ENCODE measurements at places on chromosomes 12 and 14.
A peak's percentile ranks its signal among the peaks of the same experiment; 100 is the strongest.

- no peak for DNase-seq
Observed at GRCh38 chr14:73717711-73718417, 3.7 kb upstream of the PNMA1 start.

- peak; percentile 99 for DNase-seq
Observed at GRCh38 chr14:55398679-55399078, 13.0 kb downstream of the ATG14 start.

- DNase-seq, result no peak
Observed at GRCh38 chr14:75315144-75315543, 36.5 kb downstream of the FOS start.

DNA sequence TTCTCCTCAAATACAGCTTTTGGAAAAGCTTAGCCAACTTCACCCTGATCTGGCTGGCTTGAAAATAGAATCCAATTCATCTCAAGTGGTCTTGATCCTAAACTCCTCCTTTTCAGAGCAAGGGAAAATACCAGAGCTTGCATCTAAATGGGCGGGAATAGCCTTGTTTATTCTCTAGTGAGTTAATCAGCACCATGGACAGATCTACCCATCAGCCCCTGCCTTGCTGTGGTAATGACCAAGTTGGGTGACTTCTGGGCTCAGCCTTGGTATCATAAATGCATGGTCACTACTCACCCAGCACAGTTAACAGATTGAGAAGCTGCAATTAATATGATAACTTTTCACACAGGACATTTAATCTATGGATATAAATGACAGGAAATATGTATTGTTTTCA is 196.6 kb downstream of the GLT1D1 start:
- no peak for DNase-seq

GRCh38 chr14:35385042-35385839 is 19.3 kb downstream of the NFKBIA start:
- DNase-seq, result peak; percentile 91

DNA sequence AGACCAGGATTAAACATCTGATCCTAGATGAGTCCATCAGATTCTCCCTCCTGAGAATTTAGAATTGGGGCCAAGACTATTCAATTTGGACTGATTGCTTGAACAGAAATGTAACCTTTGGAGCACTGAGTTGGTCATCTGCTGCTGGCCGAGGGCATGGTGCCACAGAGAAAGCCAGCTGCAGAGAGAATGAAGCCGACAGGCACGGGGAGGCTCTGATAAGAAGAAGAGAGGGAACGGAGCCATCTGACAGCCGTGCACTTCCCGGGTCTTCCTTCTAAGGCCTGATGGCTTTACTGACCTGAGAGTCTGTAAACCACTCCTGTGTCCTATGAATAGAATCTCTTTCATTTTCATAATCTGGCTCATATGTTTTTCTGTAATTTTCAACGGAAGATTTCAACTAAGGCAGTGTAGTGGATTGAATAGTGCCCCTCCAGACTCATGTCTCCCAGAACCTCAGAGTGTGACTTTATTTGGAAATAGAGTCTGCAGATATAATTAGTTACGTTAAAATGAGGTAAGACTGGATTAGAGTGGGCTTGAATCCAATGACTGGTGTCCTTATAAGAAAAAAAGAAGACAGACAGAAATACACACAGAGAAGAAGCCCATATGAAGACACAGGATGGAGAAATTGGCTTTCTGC is 39.1 kb upstream of the FRS2 start:
- DNase-seq, result no peak

DNA sequence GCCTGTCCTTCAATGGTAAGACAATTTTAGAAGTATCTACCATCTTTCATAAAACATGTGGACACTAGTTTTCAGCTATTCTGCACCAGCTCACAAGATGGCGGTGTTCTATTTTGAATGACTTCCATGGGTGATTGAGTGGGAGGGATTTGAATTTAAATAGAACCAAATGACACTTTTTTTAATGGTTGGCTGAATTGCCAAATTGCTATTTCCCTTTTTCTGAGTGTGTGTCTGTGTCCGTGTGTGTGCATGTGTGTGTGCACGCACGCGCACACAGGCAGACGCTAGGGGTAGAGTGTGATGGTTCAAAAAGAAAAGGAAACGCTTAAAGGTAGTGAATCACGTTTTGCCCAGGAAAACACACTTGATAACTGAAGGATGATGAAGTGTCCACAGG is 362.6 kb downstream of the DAD1 start:
- peak; percentile 28 for DNase-seq

DNA sequence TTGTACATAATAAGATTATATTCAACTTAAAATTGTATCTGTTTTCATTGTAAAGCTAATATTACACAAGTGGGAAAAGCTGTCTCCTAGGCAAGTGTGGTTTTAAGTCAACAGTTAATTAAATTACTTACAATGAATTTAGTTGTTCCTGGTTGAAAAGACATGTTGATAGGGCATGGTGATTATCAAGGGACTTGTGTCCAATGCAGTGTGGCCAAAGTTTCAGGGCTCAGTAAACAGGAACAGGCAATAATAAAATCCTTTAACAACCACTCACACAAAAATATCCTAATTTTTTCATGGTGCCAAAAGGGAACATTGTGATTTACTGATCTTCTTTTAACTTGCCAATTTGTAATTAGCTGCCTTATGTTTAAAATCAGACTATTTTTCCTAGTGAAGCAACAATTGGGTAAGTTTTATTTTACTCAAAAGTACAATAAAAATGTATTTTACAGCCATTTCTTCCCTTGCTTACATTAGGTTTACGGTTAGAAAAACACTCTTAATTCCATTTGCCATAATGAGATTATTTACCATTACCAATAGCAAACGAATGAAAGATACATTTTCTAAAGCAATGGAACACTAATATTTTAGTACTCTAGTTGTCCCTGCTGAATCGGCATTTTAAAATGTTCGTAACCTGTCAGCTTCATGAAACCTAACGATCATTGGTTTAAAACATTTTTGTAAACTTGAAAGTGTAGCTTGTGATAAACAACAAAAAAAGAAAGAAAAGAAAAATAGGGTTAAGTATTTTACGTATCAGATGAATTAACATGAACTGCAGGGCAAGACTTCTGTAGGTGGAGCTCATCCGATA is 1.8 kb upstream of the WNK1 start:
- peak; percentile 43 for DNase-seq

GRCh38 chr12:3613641-3614395 is 122.8 kb downstream of the PRMT8 start:
- DNase-seq, result no peak

DNA sequence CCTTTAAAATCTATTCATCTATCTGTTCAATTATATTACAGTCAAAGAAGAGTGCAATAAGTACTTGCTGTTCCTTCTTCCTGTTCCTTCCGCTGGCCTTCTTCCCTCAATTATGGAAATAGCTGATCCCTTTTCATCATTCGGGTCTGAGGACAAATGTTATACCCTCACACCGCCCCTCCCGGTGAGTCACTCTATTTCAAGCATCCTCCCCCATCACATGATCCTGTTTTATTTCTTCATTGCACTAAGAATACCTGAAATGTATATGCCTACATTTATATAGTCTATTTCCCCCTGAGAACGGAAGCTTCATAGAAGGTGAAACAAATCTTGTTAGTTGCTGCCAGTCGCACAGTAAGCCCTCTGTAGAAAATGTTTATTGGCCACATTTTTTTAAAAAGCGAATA is 2.5 kb downstream of the SLC38A1 start:
- DNase-seq, result peak; percentile 48

GRCh38 chr12:92905258-92905810 is 23.8 kb downstream of the EEA1 start:
- DNase-seq, result no peak

DNA sequence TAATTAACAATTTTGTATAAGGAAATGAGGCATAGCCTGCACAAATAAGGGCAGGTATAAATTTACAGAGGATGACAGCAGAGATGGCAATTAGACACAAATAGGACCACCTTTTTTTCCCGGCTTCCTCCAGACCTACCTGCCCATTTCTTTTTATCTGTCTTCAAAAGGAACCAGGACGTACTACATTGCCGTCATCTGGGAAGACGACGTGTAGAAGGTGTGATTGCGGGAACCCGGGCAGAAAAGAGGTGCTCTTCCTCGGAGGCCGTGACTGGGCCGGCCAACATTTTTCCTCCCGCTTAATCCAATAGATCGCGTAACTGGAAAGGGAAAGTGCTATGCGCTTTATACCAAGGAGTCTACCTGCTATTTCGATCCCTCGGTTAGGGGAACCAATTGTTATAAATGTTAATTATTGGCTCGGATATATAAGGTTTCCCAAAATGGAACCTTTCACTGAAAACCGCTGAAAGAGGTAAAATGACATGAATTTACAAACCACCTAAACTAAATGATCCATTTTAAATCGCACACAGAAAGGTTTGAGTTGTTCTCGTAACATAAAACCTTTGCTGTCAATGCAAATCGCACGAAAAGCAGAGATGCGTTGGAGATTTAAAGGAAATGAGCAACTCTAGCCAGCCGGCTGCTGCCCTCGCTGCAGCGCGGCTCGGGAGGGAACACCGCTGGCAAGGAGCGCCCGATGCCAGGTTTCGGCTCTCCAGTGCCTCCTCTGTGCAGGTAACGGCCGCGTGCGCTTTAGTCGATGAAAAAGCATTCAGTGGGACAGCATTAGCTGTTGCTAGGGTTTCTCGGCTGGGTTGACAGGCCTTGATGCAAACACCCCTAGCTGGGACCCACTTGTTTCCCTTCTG is 2.8 kb upstream of the SIX1 start:
- no peak for DNase-seq

GRCh38 chr12:119365451-119365850 is 30.9 kb downstream of the CCDC60 start:
- DNase-seq, result no peak

GRCh38 chr12:129552996-129553750 is 350.7 kb downstream of the TMEM132D start:
- no peak for DNase-seq

GRCh38 chr14:95218472-95219193 is 61.3 kb upstream of the DICER1 start:
- no peak for DNase-seq

GRCh38 chr14:22982477-22983245 is at the start of gene AJUBA:
Gene AJUBA (minus strand): TSS chr14:22982551. CDS start chr14:22982266, 285 bp downstream.
- DNase-seq, result peak; percentile 71

DNA sequence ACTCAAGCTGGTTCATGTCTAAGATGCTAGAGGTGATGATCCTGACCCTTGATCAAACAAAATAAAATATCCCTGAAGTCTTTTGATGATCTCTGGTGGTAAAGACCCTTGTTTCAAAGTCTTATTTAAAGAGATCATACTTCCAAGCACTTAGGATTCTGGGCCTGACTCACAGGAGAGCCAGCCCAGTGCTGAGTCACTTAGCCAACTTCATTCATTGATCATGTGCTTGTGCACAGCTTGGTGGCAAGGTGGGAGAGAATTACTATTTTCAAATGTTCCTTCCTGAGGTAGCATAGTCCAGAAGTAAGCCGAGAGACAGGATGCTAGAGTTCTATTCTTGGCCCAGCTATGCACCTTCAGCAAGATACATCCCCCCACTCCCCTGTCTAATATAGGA is 40.6 kb downstream of the SCN8A start:
- DNase-seq, result peak; percentile 65

DNA sequence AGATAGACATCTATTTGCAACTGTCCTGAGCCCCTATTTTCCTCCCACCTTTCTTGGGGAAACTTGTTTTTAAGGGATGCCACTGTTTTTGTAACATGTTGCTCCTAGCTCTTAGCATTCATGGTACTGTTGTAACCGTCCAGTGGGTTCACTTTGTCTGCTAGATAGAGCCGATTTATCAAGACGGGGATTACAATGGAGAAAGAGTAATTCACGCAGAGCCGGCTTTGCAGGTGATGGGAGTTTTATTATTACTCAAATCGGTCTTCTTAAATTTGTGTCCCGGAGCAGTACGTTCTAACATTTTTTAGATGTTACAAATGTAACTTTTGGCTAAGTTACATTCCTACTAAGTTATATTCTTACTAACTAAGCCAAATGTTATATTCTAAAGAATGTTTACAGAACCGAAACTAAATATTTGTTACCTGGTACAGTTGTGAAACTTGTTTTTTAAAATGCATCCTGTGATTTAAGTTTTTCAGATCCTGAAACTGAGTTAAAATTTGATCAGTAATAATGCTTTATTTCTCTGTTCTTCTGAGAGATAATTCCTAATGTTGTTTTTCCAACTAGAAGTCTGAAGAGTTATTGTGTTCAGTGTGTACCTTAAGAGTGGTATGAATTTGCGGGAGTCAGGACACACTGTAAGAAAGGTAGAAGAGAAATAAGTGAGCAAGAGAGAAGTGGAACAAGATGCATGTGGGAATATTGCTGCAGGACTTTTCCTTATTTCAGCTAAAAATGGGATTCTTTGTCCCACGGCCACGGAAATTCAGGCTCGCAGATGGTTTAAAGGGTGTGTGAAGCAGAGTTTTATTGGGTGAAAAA is 20.6 kb upstream of the CLEC2D start:
- DNase-seq, result no peak

- DNase-seq, result no peak
Observed at GRCh38 chr14:53220914-53221313, 67.8 kb upstream of the DDHD1 start.

DNA sequence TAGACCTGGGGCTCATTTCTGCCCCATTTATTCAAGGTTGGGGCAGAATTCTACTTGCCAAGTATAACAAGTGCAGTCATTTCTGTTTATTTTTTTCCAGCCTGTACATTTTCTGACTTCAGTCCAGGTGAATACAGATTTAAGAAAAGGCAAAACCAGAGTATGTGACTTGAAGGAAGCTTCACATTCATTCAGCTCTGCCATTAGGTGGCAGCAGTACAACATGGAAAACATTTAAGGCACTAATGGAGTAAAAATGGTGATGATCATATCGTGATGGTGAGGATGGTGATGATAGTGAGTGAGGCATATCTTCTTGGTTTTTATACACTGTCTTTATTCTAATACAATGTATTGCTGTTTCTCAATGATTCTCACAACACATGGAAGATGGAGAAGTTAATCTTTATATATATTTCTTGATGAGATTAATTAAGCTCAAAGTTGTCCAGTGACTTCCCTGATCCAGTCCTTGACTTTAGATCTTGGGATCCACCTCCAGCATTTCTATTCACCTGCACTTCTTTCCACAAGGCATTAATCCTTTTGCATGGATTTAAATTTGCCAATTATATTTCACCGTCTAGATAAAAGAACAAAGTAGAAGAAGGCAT is 176.7 kb upstream of the SEL1L start:
- DNase-seq, result peak; percentile 35

DNA sequence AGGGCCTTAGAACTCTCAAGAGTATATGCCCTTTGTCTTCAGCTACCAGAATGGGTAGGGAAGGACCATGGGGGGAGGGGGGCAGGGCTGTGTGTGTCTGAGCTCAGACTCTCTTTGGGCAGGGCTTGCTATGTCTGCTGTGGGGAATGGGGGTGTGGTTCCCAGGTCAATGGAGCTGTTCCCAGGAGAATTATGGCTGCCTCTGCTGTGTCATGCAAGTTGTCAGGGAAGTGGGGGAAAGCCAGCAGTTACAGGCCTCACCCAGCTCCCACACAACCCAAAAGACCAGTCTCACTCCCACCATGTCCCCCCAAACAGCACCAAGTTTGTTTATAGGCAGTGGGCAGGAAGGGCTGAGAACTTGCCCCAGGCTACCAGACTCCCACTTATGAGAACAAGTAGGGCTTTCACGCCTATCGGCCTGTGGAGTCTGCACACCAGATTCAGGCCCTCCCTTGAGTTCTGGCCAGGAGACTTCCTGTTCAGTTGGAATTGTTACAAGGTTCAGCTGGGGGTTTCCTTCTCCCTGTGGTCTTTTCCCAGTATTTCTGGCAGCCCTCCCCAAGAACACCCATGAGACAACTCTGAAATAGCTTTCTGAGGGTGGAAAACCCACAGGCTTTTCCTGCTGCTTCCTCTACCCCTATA is 6.1 kb upstream of the SERPINA11 start:
- DNase-seq, result no peak

Measured in renal cortical epithelial cell (primary cell).